ENCODE measurements at places on chromosomes 12 and 14. TPM values are rescaled to one million over a fixed set of nuclear protein-coding genes. Genes with fewer than 3 reads are reported as not detected.
A peak's percentile ranks its signal among the peaks of the same experiment; 100 is the strongest.

The INHBC gene
- not detected for total RNA-seq

The PLEKHD1 gene
- 0.10 TPM for total RNA-seq

The CCDC60 gene
- 4.8 TPM for total RNA-seq

GRCh38 chr12:19150273-19150900 lies 20.9 kb downstream of the PLEKHA5 start:
- DNase-seq: no peak

The ZNF84 gene
- 39.7 TPM for total RNA-seq

- no peak for DNase-seq
These were observed 40.2 kb downstream of the CACNA2D4 start for GRCh38 chr12:1878214-1878613.

- no peak for DNase-seq
These were observed 594.1 kb downstream of the NRXN3 start for GRCh38 chr14:78764240-78764639.

DNA sequence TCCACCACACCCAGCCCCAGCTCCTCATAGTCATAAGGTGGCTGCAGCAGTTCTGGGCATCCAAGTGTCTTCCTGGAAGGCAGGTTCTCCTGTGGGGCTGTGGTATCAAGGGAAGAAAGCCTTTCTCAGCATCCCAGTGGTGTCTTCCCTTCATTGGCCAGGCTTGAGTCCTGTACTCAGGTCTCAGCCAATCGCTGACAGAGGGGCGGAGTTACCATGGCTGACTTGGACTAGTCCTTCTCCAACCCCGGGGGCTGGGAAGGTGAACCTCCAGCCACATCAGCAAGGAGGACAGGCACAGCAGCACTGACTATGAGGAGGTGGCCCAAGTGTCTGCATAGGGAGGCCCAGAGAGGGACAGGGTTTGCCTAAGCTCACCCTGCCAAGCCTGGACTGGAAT lies 64.0 kb upstream of the SLC24A4 start:
- DNase-seq: no peak

DNA sequence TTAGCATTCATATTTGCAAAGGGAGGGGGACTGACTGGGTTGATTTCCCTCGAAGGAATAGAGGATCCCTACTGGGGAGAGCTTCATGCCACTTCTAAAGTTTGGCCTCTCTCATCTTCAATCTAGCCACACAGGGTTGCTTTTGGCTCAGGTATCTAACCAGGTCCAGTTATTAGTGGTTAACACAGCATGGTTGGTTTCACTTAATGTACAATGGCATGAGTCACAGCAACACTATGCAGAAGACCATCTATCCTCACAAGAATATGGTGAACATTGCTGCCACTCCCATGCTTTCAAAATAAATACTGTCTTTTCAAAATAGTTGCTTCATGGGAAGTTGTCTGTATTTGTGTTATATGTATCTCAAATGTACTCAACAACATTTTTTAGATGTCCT lies 6.6 kb upstream of the RAB3IP start:
- DNase-seq: no peak

The OASL gene
- total RNA-seq: 1.1 TPM

The NTS gene
- not detected for total RNA-seq

- DNase-seq: no peak
These were observed 88.2 kb downstream of the TMX1 start for GRCh38 chr14:51328064-51328771.

The ATP23 gene
- 8.5 TPM for total RNA-seq

DNA sequence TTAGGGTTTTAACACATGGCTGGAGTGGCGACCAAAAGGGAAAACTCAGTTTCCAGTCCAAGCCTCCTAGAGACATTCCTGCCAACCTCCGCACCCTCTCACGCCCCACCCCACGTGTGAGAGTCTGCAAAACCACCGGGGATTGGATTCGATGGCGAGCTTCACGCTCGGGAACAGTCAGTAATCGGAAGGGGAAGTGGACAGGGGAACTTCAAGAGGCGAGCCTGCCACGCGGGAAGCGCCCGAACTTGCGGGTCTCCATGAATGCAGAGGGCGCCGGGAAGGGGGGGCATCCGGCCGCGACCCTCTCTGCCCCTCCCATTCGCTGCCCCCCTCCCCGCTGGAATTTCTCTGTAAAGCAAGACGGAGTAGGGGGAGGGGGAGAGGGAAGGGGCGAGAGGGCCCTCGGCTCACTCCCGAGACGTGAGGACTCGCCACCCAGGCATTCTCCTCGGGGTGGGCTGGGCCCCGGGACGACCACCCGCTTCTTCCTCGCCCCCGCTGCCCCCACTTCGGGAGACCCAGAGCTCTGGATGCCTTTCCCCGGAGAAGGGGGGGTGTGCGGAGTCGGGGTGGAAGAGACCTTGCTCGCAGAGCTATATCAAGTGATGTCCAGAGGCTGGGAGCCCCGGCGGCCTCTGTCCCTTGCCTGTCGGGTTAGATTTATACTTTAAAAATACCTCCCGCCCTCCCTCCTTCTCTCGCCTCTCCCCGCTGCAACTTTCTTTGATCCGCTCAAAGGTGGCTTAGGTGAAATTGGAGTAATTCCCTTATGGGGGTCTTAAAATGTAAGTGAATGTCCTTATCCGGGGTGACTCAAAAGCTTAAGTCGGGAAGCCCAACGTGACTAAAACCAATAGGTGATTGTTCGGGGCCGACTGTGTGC lies 2.5 kb upstream of the CCND2 start:
- peak; percentile 62 for DNase-seq

GRCh38 chr12:11749943-11750690 lies 100.6 kb downstream of the ETV6 start:
- no peak for DNase-seq

DNA sequence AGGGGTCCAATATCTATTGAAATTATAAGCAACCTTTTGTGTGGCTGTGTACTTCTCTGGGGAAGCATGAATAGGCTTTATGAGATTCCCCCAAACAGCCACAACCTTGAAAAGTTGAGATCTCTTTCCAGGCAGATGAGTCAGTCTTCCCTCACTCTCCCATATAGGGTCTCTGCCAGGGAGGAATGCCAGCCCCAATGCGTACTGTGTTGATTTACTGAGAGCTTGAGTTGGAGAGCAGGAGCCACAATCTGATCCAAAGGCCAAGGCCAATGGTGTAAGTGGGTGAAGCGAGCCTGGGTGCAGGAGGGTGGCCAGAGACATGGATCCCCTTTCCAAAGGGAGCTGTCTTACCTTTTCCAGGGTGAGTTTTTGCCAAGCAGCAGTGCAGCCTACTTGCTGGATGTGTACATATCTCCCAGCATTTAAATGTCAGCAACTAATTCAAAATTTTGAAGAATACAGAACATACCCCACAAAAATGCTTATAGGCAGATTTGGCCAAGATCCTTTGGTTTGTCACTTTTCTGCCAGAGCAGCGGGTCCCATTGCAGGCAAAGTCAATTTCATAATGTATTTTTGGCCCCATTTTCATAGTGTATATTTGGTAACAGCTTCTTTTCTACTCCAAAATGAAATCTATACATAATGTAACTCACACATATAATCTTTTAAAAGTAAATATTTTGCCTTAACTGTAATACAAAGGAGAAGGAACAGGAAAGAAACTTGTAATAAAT lies 88.2 kb downstream of the TBC1D30 start:
- peak; percentile 51 for DNase-seq

The KCNK13 gene
- 0.39 TPM for total RNA-seq

The EIF2B2 gene
- 39.2 TPM for total RNA-seq

DNA sequence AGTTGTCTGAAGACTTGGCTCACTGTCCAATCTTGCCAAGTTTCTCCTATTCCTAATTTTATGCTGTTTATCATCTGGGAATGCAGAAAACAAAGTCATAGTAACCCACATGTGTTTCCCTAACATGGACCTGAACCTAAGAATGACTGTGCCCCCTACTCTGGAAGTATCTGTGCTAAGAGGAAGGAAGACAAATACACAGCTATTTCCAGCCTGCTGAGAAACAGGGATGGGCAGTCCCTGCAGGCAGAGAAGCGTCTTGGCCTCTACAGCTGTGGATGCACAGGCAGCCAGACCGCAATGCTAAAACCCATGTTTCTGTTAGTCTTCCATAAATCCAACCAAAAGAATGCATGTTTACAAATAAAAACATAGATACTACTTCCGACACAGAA lies 56.2 kb downstream of the DUSP16 start:
- DNase-seq: no peak

The KRT84 gene
- not detected for total RNA-seq

DNA sequence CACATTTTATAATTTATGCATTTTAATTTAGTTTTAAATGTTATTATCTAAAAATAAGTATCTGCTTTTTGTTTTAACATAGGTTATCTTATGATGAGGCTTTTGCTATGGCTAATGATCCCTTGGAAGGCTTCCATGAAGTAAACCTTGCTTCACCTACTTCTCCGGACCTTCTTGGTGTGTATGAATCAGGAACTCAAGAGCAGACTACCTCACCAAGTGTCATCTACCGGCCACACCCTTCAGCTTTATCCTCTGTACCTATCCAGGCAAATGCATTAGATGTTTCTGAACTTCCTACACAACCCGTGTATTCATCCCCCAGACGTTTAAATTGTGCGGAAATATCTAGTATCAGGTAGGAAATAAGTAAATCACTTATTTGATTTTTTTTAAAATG lies 16.6 kb downstream of the RAB3IP start:
- no peak for DNase-seq

GRCh38 chr12:45268672-45269411 lies 52.9 kb downstream of the ANO6 start:
- peak; percentile 81 for DNase-seq

DNA sequence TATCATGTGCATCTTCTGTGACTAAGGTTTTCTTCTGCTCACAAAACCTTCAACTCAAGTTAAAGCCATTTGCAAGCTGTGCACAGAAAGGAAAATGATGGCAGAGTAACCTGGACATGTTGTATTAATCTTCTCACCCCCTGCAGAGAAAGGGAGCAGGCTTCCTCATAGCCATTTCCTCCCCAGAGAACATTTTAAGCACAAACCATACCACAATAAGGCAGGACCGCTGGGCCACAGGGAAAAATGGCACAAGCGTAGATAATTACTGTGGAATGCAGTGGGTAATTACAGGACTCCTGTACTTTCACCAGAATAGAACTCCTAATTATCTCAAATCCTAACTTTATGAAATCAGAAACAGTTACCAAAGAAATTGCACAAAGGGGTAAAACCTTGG lies 215.7 kb downstream of the KIF21A start:
- no peak for DNase-seq

DNA sequence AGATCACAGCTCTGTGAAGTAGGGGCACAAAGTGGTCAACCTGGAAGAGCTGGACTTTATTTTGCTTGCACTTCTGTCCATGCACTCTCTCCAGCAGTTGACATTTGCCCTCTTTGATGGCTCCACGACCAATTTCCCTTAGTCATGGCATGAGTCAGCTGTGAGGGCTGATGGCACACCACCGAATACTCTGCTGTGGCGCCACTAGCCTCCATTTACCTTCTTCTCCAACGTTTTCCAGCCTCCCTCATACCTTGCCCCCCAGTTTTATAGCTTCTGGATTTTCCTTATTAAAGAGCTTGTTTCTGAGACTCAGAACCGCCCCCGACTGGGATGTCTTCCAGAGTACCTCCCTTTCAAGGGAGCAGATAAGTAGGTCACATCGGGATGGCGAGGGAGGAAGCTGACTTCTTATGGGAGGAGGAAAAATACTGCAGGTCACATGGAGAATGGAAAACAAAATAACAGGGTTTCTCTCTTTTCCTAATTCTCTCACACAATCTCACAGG lies 17.6 kb downstream of the NINJ2 start:
- no peak for DNase-seq

DNA sequence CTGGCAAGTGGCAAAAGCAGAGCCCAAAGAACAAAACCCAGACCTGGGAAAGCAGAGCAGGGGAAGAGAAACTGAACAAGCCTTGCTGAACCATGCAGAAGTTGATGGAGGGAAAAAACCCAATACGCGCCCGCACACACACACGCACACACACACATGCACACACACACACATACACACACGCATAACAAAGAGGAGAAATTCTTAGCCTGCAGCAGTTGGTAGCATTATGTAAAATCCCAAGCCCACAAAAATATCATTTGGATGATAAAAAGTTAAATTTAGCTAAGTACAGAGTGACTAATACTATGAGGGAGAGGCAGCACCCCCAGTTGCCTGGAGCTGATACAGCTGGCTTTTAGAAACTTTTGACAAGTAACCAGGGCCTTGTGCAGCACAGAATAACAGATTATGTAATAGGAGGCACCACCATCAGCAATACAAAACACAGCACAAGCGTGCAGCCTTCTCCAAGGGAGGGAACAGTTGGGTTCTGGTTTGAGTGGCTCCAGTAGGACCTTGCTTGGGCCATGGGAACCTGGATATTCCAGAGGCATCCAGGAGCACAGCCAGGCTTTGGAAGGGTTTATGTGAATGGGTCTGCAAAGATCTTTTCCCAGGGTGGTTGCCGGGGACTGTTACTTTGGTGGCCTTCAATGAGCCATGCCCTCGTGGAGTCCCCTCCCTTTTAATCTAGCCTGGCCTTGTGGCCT lies 35.3 kb downstream of the PITPNM2 start:
- peak; percentile 66 for DNase-seq

GRCh38 chr12:65906006-65906405 lies 81.7 kb downstream of the HMGA2 start:
- DNase-seq: no peak

DNA sequence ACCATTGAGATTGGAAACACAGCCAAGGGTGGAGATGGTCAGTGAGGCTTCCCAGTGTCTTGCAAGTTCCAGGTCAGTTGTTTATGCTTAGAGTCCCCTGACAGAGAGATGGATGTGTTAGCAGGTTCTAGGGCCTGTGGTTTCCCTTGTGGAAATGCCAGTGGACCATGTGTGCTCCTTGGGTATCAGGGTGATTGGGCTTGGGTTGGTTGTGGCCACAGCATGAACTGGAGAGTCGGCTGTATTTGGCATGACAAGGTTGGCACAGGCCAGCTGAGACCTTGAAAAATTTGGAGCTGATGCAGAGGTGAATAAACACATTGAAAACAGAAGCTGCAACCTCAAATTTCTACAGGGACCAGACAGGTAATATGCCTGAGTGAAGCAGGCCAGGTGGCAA lies 668.0 kb downstream of the DIO2 start:
- DNase-seq: no peak

DNA sequence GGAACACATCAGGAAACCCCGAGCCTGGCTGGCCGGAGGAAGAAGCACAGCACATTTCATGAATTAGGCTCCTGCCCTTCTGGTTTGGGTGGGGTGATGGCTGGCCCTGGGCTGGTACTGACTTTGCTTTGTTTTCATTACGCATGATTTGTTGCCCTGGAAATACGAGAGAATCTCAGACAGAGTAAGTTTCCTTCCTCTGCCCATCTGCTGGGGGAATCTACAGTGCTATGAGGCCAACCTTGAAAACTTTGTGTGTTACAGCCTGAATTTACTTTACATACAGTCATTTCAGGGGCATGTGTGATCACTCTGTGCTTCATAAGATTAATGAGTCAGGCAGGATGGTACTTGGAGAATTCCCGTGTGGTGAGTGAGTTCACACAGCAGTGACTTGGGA lies 20.5 kb upstream of the SLC5A8 start:
- no peak for DNase-seq

DNA sequence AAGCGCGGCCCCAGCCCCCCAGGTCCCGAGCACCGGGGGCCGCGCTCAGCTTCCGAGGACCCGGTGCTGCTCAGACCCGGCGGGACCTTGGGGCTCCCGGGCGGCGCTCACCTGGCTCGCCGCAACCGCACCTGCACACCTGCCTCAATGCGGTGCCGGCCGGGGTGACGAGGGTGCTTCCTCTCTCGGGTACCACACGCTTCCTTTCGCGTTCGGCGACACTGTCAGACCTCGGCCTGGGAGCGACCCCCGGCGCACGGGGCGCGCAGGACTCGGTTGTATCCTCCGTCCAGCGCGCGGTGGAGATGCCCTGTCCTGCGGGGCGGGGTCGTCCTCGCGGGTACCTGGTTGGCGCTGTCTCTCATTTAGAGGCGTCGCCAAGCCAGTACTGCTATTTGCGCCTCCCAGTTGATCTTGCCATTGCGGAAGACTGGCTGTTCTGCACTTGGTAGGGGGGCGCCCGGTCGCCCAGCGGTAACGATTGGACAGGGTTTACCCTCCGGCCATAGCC lies 718 bp downstream of the PACS2 start:
- no peak for DNase-seq

Measured in ureter (tissue), 1 donor.